Hepatocyte (in vitro differentiated cells): ENCODE measurements at places on chromosomes 11 and 22. TPM values are rescaled to one million over a fixed set of nuclear protein-coding genes. Genes with fewer than 3 reads are reported as not detected.
A peak's percentile ranks its signal among the peaks of the same experiment; 100 is the strongest.

The PRR33 gene
- 0.29 and 0.47 TPM in 2 replicates for polyA plus RNA-seq

The OR52A1 gene
- polyA plus RNA-seq: not detected in 2 replicates

The PDE2A gene
- polyA plus RNA-seq: 0.60 and 1.1 TPM in 2 replicates

The VPREB1 gene
- not detected in 2 replicates for polyA plus RNA-seq

- H3K4me3 ChIP-seq: no peak overlapping the region
- DNase-seq: no peak
- no peak overlapping the region for H3K27ac ChIP-seq
- no peaks in the 10 kb centered on the region for H3K36me3 ChIP-seq
- H3K27me3 ChIP-seq: no peaks in the 10 kb centered on the region
- H3K4me1 ChIP-seq: no peaks in the 10 kb centered on the region
Observed at GRCh38 chr11:90635151-90635550, 412.3 kb upstream of the CHORDC1 start.

DNA sequence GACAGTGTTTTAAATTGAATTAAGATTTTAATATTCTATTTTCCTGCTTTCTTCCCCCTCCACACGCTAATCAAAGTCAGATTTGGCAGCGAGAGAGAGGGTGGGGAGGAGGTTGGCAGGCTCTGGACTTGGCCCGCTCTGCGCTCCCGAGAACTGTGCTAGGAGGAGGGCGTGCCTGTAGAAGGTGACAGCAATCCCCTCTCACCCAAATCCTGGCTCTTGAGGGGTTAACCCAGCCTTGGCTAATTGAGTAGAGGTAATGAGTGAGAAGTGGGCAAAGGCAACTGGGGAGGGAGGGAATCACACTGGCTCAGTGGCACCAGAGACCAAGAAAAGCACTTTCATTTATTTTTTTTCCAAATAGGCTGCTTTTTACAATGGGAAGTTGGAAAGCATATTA lies 42.2 kb downstream of the BUD13 start:
- H3K27me3 ChIP-seq: peaks cover 5% of the 10 kb centered on the region
- no peaks in the 10 kb centered on the region for H3K36me3 ChIP-seq
- H3K27ac ChIP-seq: no peak overlapping the region
- no peak overlapping the region for H3K4me3 ChIP-seq
- DNase-seq: no peak

DNA sequence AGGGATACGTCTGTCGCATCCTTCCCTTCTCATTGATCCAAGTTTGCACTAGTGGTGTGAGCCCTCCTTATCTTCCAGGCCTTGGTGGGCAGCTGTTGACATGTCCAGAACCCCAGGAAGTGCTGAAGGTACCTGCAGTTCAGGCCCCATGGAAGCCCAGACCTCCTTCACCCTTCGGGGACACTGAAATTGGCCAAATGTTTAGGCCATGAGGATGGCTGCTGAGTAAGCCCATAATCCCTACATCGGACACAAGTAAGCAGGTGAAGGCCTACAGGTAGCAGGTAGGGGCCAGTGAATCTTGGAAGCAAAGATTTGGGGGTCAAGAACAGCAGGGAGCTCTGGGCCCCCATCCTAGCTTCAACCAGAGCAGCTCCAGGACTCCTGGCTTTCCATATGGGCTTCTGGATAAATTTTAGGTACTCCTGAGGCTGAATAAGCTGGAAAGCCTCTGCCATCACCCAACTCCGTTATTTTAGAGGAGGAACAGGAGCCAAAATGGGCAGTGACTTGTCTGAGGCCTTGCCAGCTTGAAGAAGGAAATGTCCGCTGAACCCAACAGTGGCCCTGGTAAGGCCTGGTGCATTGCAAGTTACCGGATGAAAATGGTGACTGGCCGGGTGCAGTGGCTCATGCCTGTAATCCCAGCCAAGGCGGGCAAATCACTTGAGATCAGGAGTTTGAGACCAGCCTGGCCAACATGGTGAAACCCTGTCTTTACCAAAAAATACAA lies 45.2 kb downstream of the MORC2 start:
- H3K4me1 ChIP-seq: no peaks in the 10 kb centered on the region
- no peak for DNase-seq

DNA sequence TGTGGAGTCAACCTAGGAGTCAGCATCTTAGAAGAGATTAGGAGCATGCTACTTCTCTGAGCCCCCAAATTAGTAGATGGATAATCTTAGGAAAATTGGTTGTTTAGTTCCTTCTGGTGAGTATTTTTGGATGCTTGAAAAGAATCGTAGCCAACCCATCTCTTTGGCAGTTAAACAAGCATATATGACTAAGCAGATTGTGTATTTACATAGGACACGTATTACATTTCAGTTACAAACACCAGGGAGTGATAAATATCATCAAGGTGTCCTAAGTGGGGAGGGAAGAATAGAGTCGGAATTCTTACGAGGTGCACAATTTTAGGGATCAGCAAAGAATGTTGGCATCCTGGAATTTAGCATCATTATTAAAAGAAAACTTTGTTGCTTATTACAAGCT lies 13.5 kb downstream of the PLET1 start:
- H3K27me3 ChIP-seq: no peaks in the 10 kb centered on the region
- H3K4me1 ChIP-seq: no peaks in the 10 kb centered on the region
- H3K4me3 ChIP-seq: no peak overlapping the region
- no peak for DNase-seq
- no peaks in the 10 kb centered on the region for H3K36me3 ChIP-seq

- H3K36me3 ChIP-seq: no peaks in the 10 kb centered on the region
- no peak overlapping the region for H3K4me3 ChIP-seq
- no peak for DNase-seq
- no peak overlapping the region for H3K27ac ChIP-seq
- no peaks in the 10 kb centered on the region for H3K4me1 ChIP-seq
Observed at GRCh38 chr11:95262994-95263765, 32.2 kb upstream of the SESN3 start.

DNA sequence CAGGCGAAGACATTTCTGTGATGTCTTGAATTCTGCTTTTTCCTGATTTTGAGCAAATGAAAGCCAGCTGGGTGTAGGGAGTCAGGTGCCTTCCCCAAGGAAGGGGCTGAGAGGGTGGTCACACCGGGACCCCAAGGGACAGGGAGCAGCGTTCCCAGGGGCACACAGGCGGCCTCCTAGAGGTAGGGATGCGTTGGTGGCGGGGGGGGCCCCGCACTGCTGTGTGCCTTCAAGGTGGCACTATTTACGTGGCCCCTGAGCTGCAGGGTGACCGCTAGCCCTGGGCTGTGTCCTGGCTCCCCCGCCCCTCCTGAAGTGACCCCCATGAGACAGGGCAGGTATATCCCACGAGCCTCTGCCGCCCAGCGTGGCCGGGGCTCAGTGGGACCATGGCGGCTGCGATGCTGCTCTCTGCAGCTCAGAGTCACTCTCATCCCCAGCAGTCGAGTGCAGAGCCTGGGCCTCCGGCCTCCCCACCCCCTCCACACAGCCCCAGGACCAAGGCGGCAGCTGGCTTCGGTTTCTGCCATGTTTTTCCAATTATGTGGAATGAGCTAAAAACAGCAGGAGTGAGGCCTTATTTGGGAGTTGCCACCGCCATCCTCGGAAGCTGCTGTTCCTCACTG lies 60.9 kb downstream of the LRP5 start:
- no peaks in the 10 kb centered on the region for H3K36me3 ChIP-seq
- peaks cover 55% of the 10 kb centered on the region for H3K4me1 ChIP-seq
- no peak overlapping the region for H3K4me3 ChIP-seq
- peak; percentile 66 for DNase-seq

DNA sequence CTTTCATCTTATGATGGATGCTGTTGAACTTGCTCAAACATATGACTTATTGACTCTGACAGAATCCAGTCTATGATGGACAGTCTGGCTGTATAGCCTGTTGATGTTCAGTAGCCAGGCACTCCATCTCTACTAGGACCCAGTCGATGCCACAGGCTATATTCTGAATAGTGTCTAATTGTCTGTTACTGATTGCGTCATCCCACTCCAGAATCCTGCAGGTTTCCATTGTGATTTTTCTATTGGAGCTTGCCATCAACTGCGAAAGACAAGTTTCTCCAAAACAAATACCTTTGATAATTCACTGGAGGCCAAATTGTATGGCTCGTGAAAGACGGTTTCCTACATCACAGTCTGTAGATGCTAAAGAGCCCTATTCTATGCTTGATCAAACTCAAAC lies 481.7 kb upstream of the CHORDC1 start:
- H3K27me3 ChIP-seq: no peaks in the 10 kb centered on the region
- no peaks in the 10 kb centered on the region for H3K4me1 ChIP-seq
- no peak overlapping the region for H3K4me3 ChIP-seq
- no peak overlapping the region for H3K27ac ChIP-seq
- no peak for DNase-seq
- no peaks in the 10 kb centered on the region for H3K36me3 ChIP-seq

DNA sequence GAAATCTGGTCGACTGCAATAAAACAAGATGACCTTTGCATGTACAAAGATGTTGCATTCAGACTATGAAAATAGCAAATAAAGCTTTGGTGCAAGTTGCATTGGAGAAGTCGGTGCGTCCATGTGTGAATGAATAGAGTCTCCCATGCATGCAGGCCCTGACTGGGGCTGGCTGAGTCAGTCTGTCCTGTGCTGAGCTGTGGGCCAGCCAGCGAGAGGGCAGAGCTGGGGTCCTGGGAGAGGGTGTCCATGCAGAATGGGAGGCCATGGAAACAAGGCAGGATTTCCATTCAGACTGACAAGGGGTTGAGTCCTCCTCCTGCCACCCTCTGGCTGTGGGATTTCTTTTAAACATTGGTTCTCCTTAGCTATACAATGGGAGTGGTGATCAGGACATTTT lies 2.3 kb upstream of the CRYBB3 start:
- no peak overlapping the region for H3K4me3 ChIP-seq
- H3K4me1 ChIP-seq: no peaks in the 10 kb centered on the region
- H3K27me3 ChIP-seq: no peaks in the 10 kb centered on the region

DNA sequence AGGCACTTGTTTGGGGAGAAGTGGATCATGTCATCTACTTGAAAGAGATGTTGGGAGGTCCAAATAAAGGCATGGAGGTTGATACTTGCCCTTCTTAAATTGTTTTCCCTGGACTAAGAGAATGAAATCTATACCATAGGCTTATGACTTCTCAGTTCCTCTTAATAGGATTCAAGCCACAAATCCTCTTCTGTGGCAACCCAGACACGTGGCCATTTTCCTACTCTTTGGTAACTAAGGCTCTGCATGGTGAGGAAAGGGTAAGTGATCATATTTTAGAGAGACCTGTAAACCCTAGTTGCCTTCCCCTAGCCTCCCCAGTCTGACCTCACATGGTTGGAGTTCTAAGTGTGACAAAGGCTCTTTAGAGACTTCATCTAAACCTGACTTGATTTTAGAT lies 72.9 kb upstream of the CD44 start:
- no peaks in the 10 kb centered on the region for H3K27me3 ChIP-seq
- no peaks in the 10 kb centered on the region for H3K4me1 ChIP-seq
- H3K4me3 ChIP-seq: no peak overlapping the region
- no peaks in the 10 kb centered on the region for H3K36me3 ChIP-seq

DNA sequence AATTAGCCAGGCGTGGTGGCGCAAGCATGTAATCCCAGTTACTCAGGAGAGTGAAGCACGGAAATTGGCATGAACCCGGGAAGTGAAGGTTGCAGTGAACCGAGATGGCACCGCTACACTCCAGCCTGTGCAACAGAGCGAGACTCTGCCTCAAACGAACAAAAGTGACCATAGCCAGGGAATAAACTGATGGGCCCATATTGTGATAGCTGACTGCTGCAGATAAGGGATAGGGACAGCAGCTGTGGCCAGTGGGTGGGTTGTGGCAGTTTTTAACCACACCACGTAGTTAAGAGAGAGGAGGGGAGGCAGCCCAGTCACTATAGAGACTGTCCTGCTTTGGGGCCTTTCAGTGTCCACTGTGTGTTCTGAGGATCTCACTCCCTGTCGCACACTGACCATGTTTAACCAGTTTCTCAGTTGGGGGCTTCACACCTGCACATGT lies 58.9 kb downstream of the PISD start:
- H3K4me1 ChIP-seq: peaks cover 22% of the 10 kb centered on the region
- DNase-seq: no peak
- H3K36me3 ChIP-seq: no peaks in the 10 kb centered on the region
- H3K27ac ChIP-seq: peak overlapping the region; percentile 87
- no peaks in the 10 kb centered on the region for H3K27me3 ChIP-seq

- no peak overlapping the region for H3K27ac ChIP-seq
- no peak for DNase-seq
- no peaks in the 10 kb centered on the region for H3K36me3 ChIP-seq
Observed at GRCh38 chr22:19879246-19879570, 24.5 kb upstream of the GNB1L start.

DNA sequence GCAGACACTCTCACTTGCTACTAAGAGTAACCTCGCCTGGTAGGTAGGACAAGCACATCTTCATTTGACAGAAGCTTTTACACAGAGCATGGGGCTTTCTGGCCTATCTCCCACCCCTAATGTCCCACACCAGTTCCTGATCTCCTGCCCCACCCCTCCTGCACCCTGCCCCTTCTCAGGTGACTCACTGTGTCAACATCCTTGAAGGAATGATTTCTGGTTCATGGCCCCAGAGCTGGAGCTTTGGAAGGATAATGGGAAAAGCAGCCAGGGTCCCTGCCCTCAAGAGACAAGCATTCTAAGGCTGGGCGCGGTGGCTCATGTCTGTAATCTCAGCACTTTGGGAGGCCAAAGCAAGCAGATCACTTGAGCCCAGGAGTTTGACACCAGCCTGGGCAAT lies 47.2 kb downstream of the LRFN4 start:
- no peak overlapping the region for H3K4me3 ChIP-seq
- H3K4me1 ChIP-seq: peaks cover 22% of the 10 kb centered on the region
- peak; percentile 59 for DNase-seq
- no peaks in the 10 kb centered on the region for H3K27me3 ChIP-seq
- H3K36me3 ChIP-seq: no peaks in the 10 kb centered on the region

DNA sequence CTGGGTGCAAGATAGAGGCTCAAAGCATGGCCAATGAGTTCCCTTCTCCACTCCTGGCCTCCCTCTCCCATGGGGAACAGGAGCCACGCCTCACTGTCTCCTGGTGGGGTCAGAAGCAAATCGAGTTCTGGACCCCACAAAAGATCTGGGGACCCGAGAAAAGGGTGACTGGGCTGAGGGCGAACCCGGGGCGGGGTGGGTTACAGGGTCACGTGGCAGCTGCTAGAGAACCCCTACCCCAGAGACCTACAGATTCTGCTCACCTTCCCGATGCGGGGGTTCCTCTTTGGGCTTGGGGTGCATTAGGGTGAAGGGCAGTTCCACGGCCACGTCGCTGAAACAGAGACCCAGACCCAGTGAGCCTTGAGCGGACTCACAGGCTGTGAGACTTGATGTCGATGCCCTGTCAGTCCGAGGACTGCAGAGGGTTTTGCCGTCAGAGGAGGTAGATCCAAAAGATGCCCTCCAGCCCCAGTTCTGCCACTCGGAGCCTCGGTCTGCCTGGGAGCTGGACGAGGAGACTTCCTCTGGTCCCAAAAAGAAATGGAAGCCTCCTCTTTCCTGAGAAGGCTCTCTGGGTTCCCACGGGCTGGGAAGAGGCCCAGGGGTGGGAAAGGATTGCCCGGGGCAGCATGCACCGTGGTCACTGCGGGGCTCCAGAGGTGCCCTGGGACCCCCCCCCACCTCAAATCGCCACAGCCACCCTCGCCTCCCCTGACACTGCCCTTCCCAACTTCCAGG lies 28.2 kb downstream of the TPBGL start:
- H3K27ac ChIP-seq: no peak overlapping the region
- no peaks in the 10 kb centered on the region for H3K4me1 ChIP-seq
- no peak overlapping the region for H3K4me3 ChIP-seq
- DNase-seq: no peak

GRCh38 chr11:9607511-9607899 lies 34.0 kb downstream of the WEE1 start:
- H3K27ac ChIP-seq: peak overlapping the region; percentile 3
- no peaks in the 10 kb centered on the region for H3K36me3 ChIP-seq
- peaks cover 2% of the 10 kb centered on the region for H3K4me1 ChIP-seq
- no peak overlapping the region for H3K4me3 ChIP-seq
- no peak for DNase-seq
- H3K27me3 ChIP-seq: no peaks in the 10 kb centered on the region
